Germinal center (tissue), 1 donor: ENCODE measurements at places on chromosomes 11 and 22.
A peak's percentile ranks its signal among the peaks of the same experiment; 100 is the strongest.

GRCh38 chr11:66851698-66852465 is 5.0 kb upstream of the LRFN4 start:
- DNase-seq, result peak; percentile 50

- no peak for DNase-seq
Observed at GRCh38 chr11:68658097-68658496, 26.2 kb upstream of the GAL start.

DNA sequence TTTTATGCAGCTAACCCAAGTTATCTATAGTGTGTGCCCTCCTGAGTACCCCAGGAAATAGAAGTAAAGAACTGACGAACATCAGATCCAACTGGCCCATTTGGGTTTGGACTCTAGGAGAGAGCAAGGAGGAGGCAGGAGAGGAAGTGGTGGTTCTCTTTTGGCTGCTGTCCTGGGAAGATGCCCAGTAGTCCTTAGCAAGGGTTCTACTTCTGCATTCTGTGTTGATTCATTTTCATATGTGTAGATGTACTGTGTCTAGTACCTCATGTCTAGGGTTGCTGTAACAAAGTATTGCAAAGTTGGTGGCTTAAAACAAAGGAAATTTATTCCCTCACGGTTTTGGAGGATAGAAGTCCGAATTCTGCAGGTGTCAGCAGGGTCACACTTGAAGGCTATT is 6.6 kb upstream of the MMP27 start:
- no peak for DNase-seq

- no peak for DNase-seq
Observed at GRCh38 chr11:69333879-69334278, 39.9 kb downstream of the MYEOV start.

DNA sequence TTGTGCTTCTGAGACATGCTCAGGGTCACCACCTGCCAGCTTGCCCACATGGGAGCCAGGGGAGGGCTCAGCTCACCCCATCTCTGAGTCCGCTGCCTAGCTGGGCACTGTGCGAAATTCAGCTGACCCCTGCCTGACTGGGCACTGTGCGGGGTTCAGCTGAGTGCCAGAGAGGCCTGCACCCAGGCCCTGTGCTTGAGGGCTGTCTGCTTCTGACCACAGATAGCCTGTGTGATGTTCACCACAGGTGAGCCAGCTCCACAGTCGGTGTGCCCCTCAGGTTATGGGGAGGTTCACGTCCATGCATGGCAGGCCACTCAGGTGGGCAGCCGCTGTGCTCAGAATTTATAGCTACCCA is 84.5 kb upstream of the SUSD2 start:
- no peak for DNase-seq

- no peak for DNase-seq
Observed at GRCh38 chr11:37858398-37858797, 1260.4 kb upstream of the RAG2 start.

DNA sequence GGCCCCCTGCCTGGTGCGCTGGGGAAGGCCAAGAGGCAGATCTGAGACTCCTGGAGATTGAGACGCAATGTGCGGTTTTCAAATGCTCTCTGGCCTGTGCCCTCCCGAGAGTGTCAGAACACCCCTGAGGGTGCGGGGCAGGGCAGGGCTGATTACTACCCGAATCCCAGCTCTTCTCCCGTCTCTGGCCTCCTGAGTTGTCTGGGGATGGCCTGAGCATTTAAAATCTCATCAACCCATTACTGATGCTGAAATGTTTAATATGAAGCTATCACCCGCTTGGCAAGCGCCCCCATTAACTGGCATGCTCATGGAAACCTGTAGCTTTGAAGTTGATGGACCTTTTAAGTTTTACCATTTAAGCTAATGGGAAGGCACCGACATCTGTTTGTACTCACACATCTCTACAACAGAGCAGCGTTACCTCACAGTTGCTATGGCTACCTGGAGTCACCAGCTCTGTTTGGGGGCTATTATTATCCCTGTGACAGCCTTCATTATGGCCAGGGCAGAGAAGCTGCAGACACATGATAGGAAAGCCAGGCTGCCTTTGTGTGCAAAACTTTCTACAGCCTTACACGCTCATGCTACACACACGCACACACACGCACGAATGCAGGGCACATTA is 3.6 kb upstream of the MB start:
- DNase-seq, result no peak

GRCh38 chr22:28435140-28435768 is 244.4 kb downstream of the TTC28 start:
- DNase-seq, result no peak

- DNase-seq, result no peak
Observed at GRCh38 chr11:129997513-129997912, 5.1 kb downstream of the PRDM10 start.

- no peak for DNase-seq
Observed at GRCh38 chr11:7046474-7047175, 26.3 kb downstream of the NLRP14 start.

DNA sequence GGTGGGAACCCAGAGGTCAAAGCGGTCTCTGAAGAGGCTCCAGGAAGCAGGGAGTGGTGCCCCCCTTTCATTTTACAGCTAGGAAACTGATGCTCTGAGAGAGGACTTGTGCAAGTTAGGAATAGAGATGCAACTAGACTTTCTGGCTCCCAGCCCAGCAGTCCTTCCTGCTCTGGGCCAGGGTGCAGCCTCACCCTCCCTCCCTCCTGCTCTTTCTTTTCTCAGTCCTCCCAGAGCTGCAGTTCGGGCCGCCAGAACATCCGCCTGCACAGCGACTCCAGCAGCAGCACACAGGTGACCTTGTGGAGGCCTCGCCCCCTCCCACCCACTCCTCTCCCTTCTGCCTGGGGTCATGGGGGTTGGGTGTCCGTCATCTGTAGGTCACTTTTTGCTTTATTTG is 51.5 kb downstream of the LHFPL7 start:
- DNase-seq, result no peak

DNA sequence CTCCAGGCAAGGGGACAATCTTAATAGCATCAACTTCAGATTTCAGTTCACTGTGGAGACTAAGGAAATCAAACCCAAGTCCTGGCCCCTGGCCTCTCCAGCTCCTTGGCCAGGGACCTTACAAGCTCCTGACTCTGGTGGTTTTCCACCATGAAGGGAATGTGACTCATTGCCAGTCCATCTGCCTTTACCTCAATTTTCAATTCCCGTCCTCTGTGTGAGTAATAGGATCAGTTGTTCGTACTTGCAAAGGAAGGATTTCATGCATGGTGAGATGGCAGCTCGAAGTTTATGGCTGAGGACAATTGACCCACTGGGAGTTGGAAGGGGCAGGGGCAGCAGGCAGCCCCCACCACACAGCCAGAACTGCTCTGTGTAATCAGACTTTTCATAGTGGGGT is 42.5 kb downstream of the INSC start:
- no peak for DNase-seq

DNA sequence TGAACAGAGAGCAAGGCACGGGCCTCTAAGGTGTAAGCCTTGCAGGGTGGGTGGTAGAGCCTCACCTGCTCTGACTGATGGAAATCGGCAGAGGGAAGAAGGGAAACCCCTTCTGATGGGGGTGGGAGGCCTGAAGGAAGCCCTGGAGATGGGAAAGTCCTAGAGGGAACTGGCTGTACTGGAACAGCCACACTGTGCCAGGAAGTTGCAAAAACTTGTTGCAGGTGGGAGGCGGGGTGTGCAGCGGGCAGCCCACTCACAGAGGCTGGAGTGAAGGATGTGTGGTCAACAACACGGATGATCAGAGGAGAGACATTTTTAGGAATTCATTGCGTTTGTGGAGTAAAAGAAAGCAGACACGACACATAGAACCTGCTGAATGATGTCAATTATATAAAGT is 91.3 kb downstream of the ZC3H12C start:
- DNase-seq, result no peak

- peak; percentile 26 for DNase-seq
Observed at GRCh38 chr11:68798221-68798813, 43.4 kb downstream of the CPT1A start.
